ENCODE measurements at places on chromosomes 5 and 9. TPM values are rescaled to one million over a fixed set of nuclear protein-coding genes. Genes with fewer than 3 reads are reported as not detected.

The FIBCD1 gene
- total RNA-seq: 2.1 TPM

The NOXA1 gene
- 1.6 TPM for total RNA-seq

The RACK1 gene
- total RNA-seq: 3,012 TPM

The CDKN2A gene
- 0.46 TPM for total RNA-seq

The GABRA6 gene
- 0.23 TPM for total RNA-seq
